ENCODE measurements at places on chromosomes 4 and X.

- DNase-seq: no peak
Measured at GRCh38 chrX:10199212-10199611, 42.4 kb downstream of the CLCN4 start.

DNA sequence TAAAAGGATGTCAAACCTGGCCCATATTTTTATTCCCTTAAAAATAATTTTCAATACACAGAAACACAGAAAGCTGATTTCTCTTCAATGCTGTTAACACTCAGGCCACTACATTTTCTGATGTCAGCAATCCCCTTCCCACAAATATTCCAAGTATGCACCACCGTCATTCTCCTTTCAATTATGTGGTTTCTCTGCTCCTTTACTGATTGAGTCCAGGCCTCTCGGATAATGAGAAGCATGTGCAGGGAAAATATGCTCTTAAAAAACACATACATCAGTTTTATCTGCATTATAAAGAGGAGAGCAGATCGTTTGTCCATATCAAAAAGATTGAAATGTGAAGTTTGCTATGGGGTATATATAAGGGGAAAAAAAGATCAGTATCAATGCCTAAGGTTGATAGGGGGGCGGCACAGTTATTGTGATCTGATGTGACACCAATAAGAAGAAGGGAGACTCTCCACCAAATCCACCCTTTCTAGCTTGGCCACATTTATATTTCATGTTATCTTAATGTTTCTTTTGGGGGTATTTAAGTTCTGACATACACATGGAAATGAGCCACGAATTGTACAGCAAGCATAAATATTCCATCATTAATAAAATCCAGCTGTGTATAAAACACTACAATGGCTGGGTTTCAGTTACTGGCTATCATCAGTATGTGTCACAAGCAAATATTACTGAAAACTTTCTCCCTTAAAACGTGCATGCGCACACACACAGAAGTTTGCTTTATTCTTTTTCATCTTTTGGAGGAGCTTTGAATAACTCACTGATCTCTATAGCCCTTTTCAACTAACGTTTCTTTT lies 6.4 kb downstream of the AMOT start:
- no peak for DNase-seq

DNA sequence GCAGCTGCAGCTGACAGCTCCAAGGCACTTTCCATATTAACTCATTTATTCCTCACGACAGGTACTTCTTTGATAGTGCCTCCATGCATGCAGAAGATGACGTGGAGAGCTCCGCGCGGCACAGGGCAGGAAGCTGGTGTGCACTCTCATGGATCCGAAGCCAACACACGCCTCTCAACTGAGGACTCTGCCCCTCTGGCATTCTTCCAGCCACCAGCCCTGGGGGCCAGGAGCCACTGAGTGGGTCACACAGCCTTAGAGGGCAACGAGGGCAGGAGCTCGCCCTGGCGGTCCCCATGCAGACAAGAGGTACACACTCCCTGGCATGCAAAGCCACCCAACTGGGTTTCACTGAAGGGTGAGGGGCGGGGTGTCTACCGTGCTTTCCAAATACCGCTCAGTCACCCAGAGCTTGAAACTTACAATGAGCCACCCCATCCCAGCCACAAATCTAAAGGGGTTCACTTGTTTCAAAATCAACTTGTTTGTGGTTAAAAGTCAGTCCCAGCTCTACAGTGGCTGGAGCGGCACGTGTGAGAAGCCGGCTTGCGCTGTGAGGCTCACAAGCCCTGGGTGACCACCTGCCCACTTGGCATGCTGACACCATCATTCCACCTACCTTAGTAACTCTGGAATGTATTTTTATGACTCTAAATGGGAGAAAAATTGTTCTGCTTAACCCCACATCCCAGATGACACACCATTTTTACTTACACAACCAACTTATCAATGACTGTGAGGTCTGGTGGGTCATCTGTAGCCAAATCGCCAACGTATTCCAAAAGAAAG lies 16.2 kb downstream of the NOP14 start:
- DNase-seq: no peak

DNA sequence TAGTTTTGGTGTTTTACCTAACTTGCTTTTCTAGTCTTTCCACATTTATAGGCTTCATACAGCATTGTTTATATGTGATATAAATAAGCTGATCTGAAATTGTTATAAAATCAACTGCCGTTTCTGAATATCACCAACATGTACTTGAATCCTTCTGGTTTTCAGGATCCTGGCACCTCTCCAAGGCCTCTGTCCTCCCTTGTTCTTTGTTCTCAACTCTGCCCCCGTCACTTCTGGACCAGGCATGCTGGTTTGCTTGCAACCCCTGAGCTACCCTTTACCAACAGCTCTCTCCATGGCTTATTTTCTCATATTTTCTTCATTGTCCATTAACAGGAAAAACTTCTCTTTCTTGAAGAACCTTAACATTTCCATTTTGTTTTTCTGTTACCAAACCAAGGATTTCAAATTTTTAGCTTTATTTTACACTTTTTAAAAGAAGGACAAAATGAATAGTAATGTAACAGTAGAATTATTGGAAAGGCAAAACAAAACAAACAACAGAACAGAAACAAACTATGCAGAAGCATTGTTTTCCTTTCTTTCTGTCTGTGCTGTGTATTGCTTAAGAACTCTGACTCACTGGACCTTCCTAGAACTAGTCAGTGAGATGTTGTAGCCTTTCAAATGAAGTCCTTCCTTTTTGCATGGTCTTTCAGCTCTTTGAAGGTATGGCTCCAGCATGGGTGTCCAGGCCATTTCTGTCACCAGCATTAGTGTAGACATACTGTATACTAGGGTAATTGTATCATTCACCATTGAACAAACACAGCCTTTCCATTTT lies 44.8 kb downstream of the BANK1 start:
- peak; percentile 65 for DNase-seq

GRCh38 chrX:57906790-57907189 lies 3.5 kb downstream of the ZXDA start:
- DNase-seq: no peak

- DNase-seq: no peak
Measured at GRCh38 chr4:5962416-5962815, 55.8 kb downstream of the C4orf50 start.

GRCh38 chr4:134906404-134907023 lies 704.9 kb upstream of the PABPC4L start:
- DNase-seq: no peak

- no peak for DNase-seq
Measured at GRCh38 chr4:44149282-44149681, 299.3 kb downstream of the KCTD8 start.

DNA sequence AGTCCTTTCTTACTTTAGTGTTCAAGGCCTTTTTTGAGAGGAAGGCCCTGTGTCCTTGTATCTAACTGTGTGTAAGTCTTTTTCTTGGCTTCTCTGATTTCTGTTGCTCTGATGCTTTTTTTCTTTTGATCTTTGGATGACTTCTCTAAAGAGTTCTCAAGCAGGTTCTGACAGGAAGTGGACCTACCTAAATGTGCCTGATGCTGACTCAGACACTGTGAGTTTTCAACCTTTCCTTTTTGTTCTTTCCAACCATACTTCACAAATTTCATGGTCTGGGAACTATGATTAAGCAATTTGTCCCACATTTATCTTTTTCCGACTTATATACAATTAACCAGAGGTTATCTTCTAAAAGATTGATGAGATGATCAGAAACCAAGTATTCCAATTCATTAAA lies 96.5 kb downstream of the SYTL5 start:
- no peak for DNase-seq

DNA sequence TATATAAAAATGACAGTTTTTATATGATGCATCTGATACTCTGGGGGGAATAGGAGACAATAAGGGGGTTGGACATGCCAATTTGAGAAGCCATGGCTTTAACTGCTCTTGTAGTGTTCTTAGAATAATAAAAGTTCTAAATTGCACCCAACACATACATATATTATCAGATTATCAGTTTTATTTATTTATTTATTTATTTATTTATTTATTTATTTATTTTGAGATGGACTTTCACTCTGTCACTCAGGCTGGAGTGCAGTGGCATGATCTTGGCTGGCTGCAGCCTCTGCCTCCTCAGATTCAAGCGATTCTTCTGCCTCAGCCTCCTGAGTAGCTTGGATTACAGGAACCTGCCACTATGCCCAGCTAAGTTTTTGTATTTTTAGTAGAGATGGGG lies 356.8 kb downstream of the TLL1 start:
- DNase-seq: no peak

- no peak for DNase-seq
Measured at GRCh38 chr4:147638365-147638764, 21.2 kb downstream of the TMEM184C start.

Data from NCI-H2029 treated with DMSO at 0.1 percent for 48 hours (cell line).